Breast epithelium (tissue), 4 donors: ENCODE measurements at places on chromosomes 7 and 10.

GRCh38 chr7:36775676-36776075 is 51.4 kb upstream of the AOAH start:
- DNase-seq = no peak

DNA sequence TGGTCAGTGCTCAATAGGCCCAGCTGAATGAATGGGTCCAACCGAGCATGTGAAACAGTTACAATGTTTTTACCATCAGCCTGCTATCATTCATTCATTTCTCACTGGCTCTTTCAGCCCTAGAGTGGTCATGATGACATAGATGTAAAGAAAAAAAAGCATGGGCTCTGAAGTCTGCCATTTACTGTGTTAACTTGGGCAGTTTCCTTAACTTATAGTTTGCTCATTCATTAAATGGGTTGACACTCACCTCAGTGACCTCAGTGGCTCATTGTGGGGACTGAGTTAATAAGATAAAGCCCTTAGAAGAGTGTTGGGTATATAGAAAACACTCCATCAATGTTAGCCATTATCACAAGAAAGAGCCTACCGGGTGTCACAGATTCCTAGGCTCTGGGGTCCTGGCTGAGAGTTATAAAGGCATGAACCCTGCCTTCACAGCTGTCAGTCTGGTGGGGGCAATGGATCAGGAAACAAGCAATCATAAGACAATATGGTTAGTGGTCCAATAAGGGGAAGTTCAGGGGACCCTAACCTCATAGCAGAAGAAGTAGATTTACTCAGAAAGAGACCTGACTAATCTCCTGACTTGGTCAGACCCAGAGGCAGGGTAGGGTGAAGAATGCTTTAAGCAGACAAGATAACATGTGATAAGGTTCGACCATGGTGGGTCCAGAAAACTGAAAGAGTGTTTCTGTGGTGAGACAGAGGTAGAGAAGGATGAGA is 29.7 kb upstream of the GPAM start:
- DNase-seq = no peak

DNA sequence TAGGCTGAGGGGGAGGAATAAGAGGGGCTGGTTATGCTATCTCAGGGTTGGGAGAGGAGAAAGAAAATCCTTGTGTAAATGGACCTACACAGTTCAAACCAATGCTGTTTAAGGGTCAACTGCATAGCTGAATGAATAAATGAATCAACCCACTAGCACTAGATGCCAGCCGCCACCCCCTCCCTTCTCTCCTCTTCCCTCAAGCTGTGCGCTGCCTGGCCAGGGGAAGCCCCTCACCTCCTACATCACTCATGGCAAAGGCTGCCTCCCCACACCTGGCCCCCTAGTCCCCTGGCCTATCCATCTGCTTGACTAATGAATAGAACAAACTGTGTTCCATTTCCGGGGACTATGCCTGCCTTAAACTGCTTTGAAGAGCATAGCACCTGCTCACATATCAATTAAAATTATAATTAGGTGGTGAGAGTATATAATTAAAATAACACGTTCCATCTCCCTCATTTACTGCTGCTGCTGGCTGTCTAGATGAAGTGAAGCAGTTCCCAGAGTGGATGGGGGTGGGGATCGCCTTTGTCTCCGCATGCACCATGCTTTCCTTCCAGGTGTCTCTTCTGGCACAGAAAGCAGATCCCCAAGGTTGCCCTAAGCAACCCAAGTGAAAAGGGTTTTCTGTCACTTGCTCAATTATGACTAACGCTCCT is 32.6 kb downstream of the GRID1 start:
- no peak for DNase-seq

DNA sequence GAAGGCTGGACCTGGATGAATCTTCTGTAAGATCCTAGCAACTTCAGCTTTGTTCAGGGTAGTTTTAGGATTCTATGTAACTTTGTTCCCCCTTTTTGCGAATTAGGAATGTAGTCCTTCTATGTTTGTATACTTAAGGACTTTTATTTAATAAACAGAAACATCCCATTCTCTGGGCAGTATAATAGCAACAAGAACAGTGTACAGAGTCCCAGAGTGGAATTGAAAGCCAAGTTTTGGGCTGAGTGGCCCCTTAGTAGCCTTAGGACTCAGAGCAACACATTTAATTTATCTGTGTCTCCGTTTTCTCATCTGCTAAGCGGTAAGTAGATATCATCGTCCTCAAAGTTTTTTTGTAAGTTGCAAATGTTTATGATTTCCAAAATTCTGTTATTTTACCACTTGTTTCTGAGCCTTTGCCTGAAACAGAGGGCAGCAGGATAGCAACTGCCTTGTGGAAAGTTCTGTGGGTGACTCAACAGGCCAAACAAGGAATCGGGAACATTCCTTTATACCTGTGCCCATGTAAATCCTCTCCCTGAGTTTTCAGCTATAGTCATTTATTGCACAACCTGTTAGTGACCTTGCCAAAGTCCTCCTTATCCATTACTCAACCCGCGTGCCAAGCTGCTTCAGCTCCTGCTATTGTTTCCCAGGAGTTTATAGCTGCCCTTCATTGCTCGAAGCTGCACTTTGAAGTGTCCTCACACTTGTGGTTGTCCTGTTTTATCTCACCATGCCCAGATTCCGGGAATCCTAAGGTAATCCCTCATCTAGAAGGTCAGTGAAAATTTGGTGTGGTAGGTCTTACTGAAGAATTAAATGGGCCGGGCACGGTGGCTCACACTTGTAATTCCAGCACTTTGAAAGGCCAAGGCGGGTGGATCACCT is 199.1 kb upstream of the AHR start:
- DNase-seq = peak; percentile 53

GRCh38 chr10:26090026-26090425 is 126.5 kb upstream of the GAD2 start:
- no peak for DNase-seq

DNA sequence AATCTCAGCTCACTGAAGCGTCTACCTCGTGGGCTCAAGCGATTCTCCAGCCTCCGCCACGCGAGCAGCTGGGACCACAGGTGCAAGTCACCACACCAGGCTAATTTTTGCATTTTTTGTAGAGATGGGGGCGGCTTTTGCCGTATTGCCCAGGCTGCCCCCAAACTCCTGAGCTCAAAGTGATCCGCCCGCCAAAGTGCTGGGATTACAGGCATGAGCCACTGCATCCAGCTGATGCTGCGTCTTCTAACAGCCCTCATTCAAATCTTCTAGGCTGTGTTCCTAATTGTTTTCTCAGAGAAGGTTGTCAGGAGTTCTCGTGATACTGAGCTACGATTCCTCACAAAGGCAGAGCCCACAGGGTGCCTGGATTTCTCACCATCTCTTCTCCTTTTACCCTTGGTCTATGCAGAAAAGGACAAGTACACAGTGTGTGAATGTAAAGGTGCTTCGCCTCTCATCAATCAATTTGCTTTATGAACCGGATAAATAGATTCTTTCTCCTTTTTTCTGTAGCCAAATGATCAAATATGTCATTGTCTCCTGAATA is 247.3 kb upstream of the PTN start:
- no peak for DNase-seq

GRCh38 chr7:20064974-20065862 is 152.0 kb downstream of the MACC1 start:
- no peak for DNase-seq

DNA sequence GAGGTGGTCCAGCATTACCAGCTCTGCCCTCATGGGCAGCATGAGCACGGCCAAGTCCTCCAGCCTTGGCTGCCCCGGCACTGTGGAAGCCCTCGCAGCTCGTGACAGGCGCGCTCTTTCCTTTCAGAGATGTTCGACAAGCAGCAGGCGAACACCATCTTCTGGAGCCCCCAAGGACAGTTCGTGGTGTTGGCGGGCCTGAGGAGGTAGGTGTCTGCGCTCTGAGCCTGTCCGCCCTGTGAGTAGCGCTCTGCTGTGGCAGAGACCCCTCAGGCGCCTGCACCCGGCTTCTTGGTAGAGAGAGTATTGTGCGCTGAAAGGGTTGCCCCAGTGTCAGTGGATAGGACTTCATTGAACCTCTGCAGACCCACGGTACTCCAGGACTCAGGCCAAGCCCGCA is 19.8 kb downstream of the EIF3B start:
- DNase-seq = no peak

DNA sequence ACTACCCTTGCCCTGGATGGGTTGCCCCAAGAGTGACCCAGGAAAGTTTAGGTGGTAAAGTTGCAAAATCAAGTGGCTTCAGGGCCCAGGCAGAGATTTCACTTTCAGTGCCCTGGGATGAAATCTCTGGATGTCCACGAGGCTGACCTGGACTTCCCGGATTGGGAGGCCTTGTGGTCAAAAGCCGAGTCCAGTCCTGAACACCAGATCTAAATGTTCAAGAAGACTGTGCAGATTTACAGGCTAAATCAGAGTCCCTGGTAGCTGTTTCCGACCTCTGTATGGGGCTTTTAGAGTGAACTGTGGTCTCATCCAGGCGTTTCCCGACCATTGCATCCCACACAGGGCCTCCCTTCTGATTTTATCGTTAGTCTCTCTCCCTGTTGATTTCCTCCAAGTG is 95.3 kb downstream of the WDR11 start:
- no peak for DNase-seq

- no peak for DNase-seq
Measured at GRCh38 chr7:29505931-29506330, 57.7 kb upstream of the PRR15 start.

GRCh38 chr10:17528306-17528862 is 74.0 kb upstream of the ST8SIA6 start:
- DNase-seq = no peak

- no peak for DNase-seq
Measured at GRCh38 chr10:43689007-43689491, 40.4 kb upstream of the ZNF32 start.

- peak; percentile 26 for DNase-seq
Measured at GRCh38 chr10:69801094-69801433, 642 bp upstream of the COL13A1 start.

DNA sequence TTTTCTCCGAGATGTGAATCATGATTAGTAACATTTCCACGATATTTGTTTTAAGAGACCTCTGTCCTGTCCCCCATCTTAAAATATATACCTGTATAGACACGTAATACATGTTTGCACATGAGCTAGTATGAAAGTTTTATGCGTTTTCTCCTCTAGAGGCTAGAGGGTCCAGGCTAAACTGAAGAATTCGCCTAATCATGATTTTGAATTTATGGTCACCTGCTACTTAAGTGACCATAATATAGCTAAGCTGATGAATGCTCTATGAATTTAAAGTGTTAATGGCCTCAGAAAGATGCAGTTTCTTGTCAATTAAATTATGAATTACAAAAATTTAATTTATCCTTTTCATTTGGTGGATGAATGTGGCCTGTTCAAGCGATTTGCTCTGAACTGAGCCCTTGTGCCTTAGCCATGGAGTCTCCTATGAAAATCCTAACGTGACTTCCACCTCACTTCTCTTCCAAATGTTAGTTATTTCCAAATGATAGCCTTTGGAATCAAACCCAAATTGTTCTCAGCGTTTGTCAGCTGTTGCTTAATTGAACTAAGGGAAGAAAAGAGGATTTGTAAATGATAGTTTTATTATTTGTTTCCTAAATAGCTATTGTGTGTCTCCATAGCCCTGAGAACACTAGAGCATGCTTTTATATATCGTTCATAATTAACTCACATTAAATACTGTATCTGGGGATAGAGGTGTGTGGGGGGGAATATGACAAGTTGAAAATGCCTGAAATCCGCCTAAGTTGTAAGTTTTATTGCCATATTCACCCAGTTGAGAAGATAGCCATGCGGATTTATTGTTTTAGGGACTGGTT is 2.3 kb downstream of the CELF2 start:
- no peak for DNase-seq

- peak; percentile 89 for DNase-seq
Measured at GRCh38 chr10:103661198-103661950, 167.9 kb downstream of the NEURL1 start.

- DNase-seq = no peak
Measured at GRCh38 chr7:25348104-25348503, 119.8 kb upstream of the NPVF start.

GRCh38 chr7:151663382-151664100 is 143.8 kb upstream of the RHEB start:
- DNase-seq = no peak

DNA sequence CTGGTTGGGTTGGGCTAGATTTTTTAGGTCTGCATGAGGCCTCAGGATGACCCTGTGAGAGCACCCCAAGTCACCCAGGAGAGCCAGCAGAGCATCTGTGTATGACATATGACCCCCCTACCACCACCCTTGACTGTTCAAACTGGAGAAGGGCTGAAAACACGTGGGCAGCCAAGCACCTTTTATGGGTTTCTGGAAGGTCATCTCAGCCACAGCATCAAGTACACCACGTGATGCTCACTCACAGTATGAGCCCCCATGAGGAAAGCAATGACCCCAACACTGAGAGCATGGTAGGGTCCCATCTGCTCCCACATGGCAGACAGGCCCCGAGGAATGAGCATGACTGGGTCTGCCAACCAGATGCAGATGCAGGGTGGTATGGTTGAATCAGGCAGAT is 149.4 kb upstream of the GDF10 start:
- no peak for DNase-seq

DNA sequence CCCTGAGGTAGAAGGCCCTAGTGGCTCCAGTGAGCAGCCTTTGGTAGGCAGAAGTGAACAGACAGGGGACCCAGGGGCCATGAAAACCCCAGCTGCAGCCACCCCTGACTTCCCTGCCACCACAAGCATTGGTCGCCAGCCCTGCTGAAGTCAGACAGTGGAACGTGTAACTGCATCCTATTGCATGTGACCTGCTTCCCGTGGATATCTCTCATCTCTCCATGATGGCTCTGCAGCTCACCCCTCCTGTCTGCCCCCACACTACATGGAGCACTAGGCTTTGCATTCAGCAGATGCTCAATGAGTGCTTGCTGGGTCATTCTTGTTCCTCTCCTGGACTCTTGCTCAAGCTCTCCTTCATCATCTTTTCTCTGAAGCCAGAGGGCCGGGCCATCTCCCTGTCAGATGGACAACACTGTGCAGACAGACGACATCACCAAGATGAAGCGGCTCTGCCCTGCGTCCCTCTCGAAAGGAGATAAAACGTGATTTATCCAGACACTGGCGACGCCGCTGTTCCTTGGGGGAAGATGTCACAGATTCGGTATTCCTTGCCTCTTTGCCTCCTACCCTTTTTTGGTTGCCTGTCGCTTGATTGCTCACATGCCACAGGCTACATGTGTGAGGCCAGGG is 117.5 kb downstream of the SH3PXD2A start:
- no peak for DNase-seq

DNA sequence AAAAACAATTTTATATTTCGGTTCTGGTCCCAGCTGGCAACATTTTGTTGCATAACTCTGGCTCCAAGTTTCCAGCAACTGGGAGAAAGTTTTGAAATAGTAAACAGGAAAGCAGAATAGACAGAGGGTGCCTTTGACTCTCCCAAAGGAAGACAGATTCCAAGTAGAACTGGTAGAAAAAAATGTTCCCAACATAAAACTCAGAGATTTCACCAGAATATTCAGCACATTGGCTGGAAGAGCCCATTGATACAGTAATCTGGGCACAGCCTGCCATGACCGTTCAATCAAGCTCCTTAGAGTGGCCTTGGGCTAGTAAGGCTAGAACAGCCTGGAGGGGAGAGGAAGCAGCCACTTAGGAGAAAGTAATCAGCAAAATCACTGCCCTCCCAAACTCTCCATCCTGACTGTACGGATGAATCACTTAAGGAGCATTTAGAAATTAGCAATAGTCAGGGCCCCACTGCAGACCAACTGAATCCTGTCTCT is 120.4 kb downstream of the CUBN start:
- no peak for DNase-seq

GRCh38 chr7:106679153-106679931 is 18.4 kb upstream of the CCDC71L start:
- DNase-seq = no peak
